ENCODE measurements at places on chromosomes 11 and 22.

- DNase-seq, result no peak
Observed at GRCh38 chr22:45233386-45233785, 7.3 kb downstream of the KIAA0930 start.

DNA sequence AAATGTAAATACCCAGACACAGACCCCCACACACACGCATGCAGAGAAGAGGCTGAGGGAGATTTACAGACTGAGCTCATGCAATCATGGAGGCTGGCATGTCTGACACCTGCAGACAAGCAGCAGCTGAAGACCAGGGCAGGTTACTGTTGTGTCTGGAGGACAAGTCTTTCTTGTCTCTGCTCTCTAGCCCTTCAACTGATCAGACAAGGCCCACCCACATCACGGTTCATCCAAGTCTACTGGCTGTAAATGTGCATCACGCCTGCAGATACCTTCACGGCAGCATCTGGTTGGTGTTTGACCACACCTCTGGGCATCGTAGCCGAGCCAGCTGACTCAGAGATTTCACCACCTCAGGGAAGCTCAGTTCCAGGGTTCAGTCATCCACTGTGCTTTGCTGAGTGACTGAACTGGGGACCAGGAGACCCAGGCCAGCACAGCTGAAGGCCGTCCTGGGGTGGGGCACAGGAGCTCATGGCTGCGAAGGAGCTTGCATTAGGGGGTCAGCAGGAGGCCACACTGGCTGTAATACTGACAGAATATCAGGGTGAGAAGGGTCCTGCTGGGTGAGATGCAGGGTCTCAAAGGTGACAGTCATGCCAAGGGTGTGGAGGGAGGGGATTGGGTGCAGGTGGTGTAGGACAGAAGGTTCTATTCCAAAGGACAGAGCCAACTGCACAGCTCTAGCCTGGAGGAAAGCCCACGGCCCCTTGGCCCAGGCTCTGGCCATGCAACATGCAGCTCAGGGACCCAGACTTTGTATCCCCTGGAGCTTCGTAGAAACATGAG is 304.9 kb downstream of the BRD1 start:
- DNase-seq, result no peak

DNA sequence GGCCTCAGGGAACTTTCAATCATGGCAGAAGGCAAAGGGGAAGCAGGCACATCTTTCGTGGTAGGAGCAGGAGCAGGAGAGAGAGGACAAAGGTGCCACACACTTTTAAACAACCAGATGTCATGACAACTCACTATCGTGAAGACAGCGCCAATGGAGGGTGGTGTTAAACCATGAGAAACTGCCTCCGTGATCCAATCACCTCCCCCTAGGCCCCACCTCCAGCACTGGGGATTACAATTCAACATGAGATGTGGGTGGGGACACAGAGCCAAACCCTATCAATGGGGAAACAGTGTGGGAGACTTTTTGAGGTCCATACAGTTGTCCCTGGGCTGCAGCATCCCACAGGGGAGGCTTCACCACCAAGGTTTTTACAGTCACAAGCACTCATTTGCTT is 41.9 kb upstream of the CFAP300 start:
- no peak for DNase-seq

DNA sequence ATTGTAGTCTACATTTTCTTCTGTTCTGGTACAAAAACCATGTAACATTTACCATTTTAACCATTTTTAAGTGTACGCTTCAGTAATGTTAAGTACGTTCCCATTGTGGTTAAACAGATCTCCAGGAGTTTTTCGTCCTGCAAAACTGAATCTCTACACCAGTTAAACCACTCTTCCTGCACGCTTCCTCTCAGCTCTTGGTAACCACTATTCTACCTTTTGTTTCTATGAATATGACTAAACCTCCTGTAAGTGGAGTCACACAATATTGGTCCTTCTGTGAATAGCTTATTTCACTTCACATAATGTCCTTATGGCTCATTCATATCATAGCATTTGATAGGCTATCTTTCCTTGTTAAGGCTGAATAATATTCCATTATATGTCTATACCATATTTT is 7.1 kb upstream of the EXT2 start:
- DNase-seq, result no peak

DNA sequence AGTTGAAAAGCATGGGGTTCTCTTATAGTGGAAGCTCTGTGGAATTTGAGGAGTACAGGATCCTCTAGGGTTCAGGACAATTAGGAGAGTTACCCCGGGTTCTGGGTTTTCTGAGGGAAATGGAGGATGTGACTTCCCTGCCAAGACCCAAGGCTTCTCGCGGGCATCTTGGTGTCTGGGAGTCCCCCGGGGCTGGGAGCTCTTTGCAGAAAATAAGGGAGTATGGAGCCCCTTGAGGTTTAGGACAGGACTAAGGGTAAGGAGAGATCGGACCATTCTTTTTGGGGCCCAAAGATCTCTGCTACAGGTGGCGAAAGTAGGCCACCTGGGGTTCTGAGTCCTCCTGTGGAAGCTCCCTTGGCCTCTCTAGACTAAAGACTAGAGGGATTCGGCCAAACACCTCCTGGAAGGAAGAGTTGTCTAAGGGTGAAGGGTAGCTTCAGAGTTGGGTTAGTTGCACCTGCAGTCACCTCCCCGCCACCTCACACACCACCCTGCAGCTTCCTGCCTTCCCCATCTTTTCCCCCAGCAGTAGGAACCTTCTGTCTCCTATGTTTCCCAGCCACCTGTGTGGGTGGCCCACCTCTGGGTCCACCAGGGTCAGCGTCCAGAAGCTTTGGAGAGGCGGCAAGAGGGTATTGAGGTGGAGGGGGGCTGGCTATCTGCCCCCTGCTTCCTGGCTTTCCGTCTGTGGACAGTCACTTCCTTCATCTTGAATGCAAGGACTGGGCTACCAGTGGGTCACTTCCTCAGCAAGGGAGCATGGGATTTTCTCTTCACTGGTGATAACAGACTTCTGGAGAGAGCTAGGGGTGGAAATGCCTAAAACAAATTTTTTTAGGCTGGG is 908 bp downstream of the LIMK2 start:
- DNase-seq, result no peak

DNA sequence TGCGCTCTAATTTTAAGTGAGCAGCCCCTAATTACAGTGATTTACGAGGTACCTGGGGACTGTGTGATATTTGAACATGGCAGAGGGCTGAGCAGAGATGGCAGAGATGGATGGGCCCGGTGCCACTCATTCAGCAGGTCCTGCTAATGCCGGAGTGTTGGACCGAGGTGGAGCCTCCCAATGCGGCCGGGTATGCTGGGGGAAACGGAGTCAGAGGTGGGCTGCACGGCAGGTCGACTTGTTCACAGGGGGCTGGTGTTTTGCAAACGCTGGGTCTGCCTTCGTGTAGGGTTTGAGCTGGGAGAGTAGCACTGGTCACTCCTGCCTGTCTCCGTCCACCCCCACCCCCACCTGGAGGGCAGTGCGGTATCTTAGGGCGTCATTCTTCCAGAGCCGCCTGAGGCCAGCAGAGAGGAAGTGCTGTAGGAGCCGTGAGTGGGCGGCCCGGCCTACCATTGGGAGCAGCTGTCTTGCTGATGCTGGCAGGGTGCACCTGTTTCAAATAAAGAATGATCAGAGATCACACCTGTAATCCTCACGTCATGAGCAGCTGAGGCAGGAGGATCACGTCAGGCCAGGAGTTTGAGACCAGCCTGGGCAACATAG is 122.6 kb downstream of the IGLL1 start:
- DNase-seq, result no peak

DNA sequence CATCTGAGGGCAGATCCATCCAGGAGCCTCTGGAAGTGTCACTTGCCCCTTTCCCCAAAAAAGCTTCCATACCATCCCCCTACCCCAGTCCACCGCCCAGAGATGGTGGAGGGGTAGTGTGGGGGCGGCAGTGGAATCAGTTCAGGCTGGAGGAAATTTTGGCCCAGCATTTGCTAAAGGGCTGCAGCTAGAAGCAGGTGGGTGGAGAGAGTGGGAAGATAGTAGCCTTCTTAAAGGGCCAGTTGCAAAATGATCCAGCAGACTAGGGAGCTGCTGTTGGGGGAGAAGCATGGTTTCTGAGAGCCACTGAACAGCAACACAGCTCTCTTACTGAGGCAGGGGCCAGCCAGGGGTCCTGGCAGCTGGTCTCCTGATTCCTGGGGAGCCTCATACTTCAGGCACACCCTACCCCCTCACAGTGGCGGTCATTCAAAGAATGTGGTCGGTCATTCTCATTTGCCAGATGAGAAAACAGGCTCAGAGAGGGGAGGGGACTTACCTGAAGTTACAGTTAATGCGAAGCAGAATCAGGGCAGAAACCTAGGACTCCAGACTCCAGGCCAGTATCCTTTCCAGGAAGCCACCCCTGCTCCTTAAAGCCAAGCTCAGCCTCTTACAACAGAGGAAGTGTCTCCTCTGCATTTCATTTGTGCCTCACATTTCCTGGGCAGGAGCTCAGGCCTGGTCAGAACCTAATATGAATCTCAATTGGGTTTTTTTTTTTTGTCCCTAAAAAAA is 5.4 kb downstream of the SEC14L2 start:
- no peak for DNase-seq

DNA sequence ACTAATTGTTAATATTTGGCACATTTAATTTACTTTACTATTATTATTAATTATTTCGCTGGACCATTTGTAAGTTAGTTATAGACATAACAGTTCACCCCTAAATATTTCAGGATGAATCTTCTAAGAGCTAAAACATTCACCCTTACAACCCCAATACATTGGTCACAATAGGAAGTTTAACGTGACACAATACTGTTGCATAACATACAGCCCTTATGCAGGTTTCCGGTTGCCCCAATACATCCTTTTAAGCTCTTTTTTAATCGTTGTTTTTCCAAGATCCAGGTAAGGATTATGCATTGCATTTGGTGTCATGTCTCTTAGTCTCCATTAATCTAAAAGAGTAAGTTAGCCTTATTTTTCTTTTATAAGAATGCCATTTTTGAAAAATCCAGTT is 71.2 kb downstream of the HSD17B12 start:
- DNase-seq, result no peak

GRCh38 chr11:12284316-12285050 is 92.9 kb upstream of the PARVA start:
- DNase-seq, result no peak

GRCh38 chr11:34256626-34257025 is 101.2 kb downstream of the ABTB2 start:
- no peak for DNase-seq

GRCh38 chr11:79273781-79274180 is 167.0 kb downstream of the TENM4 start:
- DNase-seq, result no peak

- DNase-seq, result no peak
Observed at GRCh38 chr11:44873537-44873936, 77.1 kb downstream of the TP53I11 start.

- no peak for DNase-seq
Observed at GRCh38 chr22:37079668-37080171, 28.2 kb downstream of the KCTD17 start.

- DNase-seq, result no peak
Observed at GRCh38 chr11:1735271-1735670, 15.1 kb downstream of the IFITM10 start.

GRCh38 chr22:31089160-31090100 is 8.3 kb downstream of the SMTN start:
- DNase-seq, result no peak
